ENCODE measurements at places on chromosomes 3 and 15. TPM values are rescaled to one million over a fixed set of nuclear protein-coding genes. Genes with fewer than 3 reads are reported as not detected.

DNA sequence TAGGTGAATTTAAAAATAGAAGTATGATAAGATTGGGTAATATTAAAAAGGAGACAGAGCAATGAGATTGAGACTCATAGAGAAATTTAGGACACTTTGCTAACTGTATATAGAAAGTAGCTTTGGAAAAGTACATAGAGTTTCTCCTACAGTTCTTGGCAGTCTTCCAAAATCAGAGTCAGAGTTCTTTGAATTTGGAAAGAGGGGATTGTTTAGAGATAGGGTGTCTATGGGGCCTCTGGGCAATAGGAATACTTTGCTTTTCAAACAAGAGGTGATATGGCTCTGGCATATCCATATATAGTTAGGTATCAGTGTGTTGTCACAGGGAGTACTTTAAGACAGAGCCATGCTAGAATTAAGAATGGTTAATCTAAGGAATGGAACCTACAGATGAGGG lies 477.1 kb upstream of the KCNMB2 start:
- H3K27ac ChIP-seq: no peak overlapping the region
- H3K27me3 ChIP-seq: no peaks in the 10 kb centered on the region
- no peak overlapping the region for H3K4me3 ChIP-seq

GRCh38 chr15:23686466-23687142 lies 501 bp downstream of the NDN start:
- no peaks in the 10 kb centered on the region for H3K4me1 ChIP-seq
- H3K27me3 ChIP-seq: no peaks in the 10 kb centered on the region
- peak overlapping the region; percentile 48 for H3K4me3 ChIP-seq
- DNase-seq: peak; percentile 53
- no peak overlapping the region for H3K27ac ChIP-seq
- H3K36me3 ChIP-seq: no peaks in the 10 kb centered on the region

DNA sequence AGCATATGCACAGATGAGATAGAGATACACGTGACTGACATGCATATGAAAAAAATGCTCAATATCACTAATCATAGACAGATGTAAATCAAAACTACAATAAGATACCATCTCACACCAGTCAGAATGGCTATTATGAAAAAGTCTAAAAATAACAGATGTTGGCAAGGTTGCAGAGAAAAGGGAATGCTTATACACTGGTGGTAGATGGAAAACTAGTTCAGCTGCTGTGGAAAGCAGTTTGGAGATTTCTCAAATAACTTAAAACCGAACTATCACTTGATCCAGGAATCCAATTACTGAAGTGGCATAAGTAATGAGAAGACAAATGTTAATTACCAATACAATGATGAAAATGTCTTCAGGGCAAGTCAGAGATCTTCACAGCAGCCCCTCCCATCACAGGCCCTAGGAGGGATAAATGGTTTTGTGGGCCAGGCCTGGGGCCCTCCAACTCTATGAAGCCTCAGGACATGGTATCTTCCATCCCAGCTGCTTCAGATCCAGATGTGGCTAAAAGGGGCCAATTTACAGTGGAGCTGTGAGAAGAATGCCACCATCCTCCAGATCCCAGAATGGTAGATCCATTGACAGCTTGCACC lies 71.4 kb upstream of the PLSCR4 start:
- no peaks in the 10 kb centered on the region for H3K36me3 ChIP-seq
- H3K4me3 ChIP-seq: no peak overlapping the region
- peaks cover 8% of the 10 kb centered on the region for H3K4me1 ChIP-seq
- DNase-seq: no peak
- no peaks in the 10 kb centered on the region for H3K27me3 ChIP-seq

- no peaks in the 10 kb centered on the region for H3K27me3 ChIP-seq
- H3K27ac ChIP-seq: peak overlapping the region; percentile 99
- H3K4me3 ChIP-seq: peak overlapping the region; percentile 52
- H3K36me3 ChIP-seq: no peaks in the 10 kb centered on the region
- peak; percentile 91 for DNase-seq
- H3K4me1 ChIP-seq: peaks cover 35% of the 10 kb centered on the region
Measured at GRCh38 chr15:88375234-88375927, 91.8 kb downstream of the MRPL46 start.

DNA sequence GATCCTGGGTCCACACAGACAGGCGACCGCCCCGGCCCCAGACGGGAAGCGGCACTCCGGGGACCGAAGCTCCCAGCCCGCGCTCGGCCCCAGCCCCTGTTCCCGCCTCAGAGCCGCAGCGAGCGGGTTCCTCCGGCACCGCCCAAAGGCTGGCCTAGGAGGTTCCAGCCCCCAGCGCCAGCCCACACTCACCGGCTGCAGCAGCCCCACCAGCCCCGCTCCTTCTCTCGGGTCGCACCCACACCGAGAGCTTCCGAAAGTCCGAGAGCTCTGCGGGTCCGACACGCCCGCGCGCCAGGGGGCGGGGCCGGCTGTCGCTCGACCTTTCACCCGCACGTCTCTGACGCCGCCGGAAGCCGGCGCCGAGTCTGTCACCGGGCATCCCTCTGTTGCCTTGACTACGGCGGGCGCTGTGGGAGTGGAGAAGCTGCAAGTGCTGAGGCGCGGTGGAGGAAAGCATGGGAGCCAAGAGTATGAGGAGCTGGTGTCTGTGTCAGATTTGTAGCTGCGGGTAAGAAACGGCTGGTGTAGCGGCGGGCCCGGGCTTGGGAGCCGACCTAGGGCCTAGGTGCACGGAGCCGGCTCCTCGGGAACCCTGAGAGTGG lies at the start of the genes EFL1 and SAXO2:
Gene EFL1, minus strand, starts transcription at position 313 of the 605 bp plus-strand sequence. CDS start 956 bp downstream, outside the sequence.
Gene SAXO2, plus strand, starts transcription at position 397 of the 605 bp plus-strand sequence. Its CDS starts 62 bp downstream, at position 459.
- H3K4me1 ChIP-seq: peaks cover 23% of the 10 kb centered on the region
- DNase-seq: peak; percentile 95

DNA sequence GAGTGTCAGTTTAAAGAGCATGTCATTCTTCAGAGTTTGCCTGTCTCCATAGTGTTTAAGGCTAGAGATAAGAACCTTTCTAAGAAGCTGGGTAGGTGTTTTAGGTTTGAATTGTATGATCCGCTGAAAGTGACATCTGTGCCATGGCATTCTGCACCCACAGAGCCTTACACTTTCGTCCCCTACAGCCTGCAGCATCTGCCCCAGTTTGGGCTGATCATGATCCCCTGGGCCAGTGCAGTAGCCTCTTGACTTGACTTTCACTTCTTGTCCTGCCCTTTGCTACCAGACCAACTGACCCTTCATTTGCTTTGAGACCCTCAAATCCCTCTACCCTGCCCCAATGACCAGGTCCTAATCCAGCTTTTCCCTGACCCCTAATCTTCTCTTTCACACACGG lies 81.6 kb downstream of the SOX14 start:
- no peak overlapping the region for H3K27ac ChIP-seq
- no peak for DNase-seq
- H3K27me3 ChIP-seq: no peaks in the 10 kb centered on the region
- H3K4me3 ChIP-seq: no peak overlapping the region
- H3K36me3 ChIP-seq: no peaks in the 10 kb centered on the region

GRCh38 chr3:46508850-46509591 lies 11.2 kb downstream of the RTP3 start:
- no peaks in the 10 kb centered on the region for H3K4me1 ChIP-seq
- no peaks in the 10 kb centered on the region for H3K36me3 ChIP-seq
- H3K27me3 ChIP-seq: no peaks in the 10 kb centered on the region
- no peak overlapping the region for H3K27ac ChIP-seq
- no peak overlapping the region for H3K4me3 ChIP-seq

GRCh38 chr3:194313560-194314387 lies 37.4 kb downstream of the CPN2 start:
- H3K4me3 ChIP-seq: no peak overlapping the region
- peaks cover 9% of the 10 kb centered on the region for H3K4me1 ChIP-seq
- peaks cover 73% of the 10 kb centered on the region for H3K27me3 ChIP-seq
- DNase-seq: peak; percentile 58
- no peak overlapping the region for H3K27ac ChIP-seq

DNA sequence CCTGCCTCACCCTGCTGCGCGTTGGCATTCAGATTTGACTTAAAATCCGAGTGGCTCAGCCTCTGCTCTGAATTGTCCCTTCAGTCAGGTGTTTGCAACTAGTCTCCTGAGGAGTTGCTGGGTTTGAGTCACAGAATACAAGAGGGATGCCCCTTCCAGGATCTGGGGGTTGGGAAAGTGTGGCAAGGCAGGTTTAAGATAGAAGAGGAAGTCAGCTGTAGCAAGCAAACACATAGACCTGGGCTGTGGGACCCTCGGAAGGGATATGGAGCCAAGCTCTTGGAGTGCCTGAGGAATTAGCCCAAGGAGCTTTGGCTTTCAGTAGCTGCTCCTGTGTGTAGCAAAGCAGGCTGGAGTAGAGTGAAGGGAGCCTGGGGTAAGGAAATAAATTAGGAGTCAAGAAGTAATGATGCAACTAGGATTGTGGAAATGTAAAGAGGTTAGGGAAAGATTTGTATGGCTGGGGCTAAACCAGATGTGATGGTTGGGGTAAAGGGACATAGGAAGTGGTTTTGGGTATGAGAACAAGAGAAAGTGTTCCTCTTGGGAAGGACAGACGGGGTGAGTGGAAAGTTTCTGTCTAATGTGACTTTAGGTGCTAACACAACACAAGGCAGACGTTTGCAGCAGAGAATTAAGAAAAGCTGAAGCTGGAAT lies 41.2 kb downstream of the RAB7A start:
- no peak overlapping the region for H3K27ac ChIP-seq
- H3K27me3 ChIP-seq: no peaks in the 10 kb centered on the region
- H3K4me1 ChIP-seq: no peaks in the 10 kb centered on the region
- H3K4me3 ChIP-seq: no peak overlapping the region
- H3K36me3 ChIP-seq: no peaks in the 10 kb centered on the region

- H3K27me3 ChIP-seq: peaks cover 6% of the 10 kb centered on the region
- no peak for DNase-seq
- no peak overlapping the region for H3K27ac ChIP-seq
- no peak overlapping the region for H3K4me3 ChIP-seq
Measured at GRCh38 chr3:139113231-139113992, 68.7 kb upstream of the PRR23C start.

Gene ACKR2
- total RNA-seq: not detected

GRCh38 chr15:69668039-69668705 lies 215.6 kb downstream of the RPLP1 start:
- no peak overlapping the region for H3K27ac ChIP-seq
- DNase-seq: no peak
- no peaks in the 10 kb centered on the region for H3K36me3 ChIP-seq
- peaks cover under 1% of the 10 kb centered on the region for H3K27me3 ChIP-seq
- H3K4me1 ChIP-seq: no peaks in the 10 kb centered on the region

- no peak for DNase-seq
- no peak overlapping the region for H3K4me3 ChIP-seq
- H3K36me3 ChIP-seq: peaks cover 40% of the 10 kb centered on the region
- H3K27ac ChIP-seq: no peak overlapping the region
- no peaks in the 10 kb centered on the region for H3K27me3 ChIP-seq
Measured at GRCh38 chr3:52754373-52754772, 16.4 kb downstream of the NEK4 start.

- H3K4me1 ChIP-seq: no peaks in the 10 kb centered on the region
- no peak for DNase-seq
- H3K27ac ChIP-seq: no peak overlapping the region
- no peaks in the 10 kb centered on the region for H3K27me3 ChIP-seq
- H3K36me3 ChIP-seq: no peaks in the 10 kb centered on the region
Measured at GRCh38 chr3:154584041-154584440, 154.1 kb upstream of the GPR149 start.

Gene FANCD2
- total RNA-seq: 3.2 TPM

Gene TLR9
- total RNA-seq: not detected

GRCh38 chr3:133295944-133296917 lies 103.6 kb upstream of the BFSP2 start:
- no peak overlapping the region for H3K4me3 ChIP-seq
- H3K4me1 ChIP-seq: peaks cover 27% of the 10 kb centered on the region
- H3K27ac ChIP-seq: peak overlapping the region; percentile 6
- DNase-seq: peak; percentile 36
- no peaks in the 10 kb centered on the region for H3K36me3 ChIP-seq
- H3K27me3 ChIP-seq: no peaks in the 10 kb centered on the region

Gene CLDN18
- not detected for total RNA-seq

- peaks cover 15% of the 10 kb centered on the region for H3K36me3 ChIP-seq
- H3K27ac ChIP-seq: no peak overlapping the region
Measured at GRCh38 chr3:179608931-179609720, 4.5 kb downstream of the NDUFB5 start.

- no peak overlapping the region for H3K4me3 ChIP-seq
- H3K27ac ChIP-seq: no peak overlapping the region
- no peak for DNase-seq
- H3K36me3 ChIP-seq: no peaks in the 10 kb centered on the region
- H3K27me3 ChIP-seq: peaks cover 8% of the 10 kb centered on the region
Measured at GRCh38 chr3:122111974-122112373, 56.8 kb downstream of the CD86 start.

GRCh38 chr15:90036343-90036742 lies 35.2 kb downstream of the ZNF710 start:
- no peak overlapping the region for H3K4me3 ChIP-seq
- H3K4me1 ChIP-seq: peaks cover 41% of the 10 kb centered on the region
- no peaks in the 10 kb centered on the region for H3K27me3 ChIP-seq
- DNase-seq: no peak
- H3K27ac ChIP-seq: no peak overlapping the region
- no peaks in the 10 kb centered on the region for H3K36me3 ChIP-seq

DNA sequence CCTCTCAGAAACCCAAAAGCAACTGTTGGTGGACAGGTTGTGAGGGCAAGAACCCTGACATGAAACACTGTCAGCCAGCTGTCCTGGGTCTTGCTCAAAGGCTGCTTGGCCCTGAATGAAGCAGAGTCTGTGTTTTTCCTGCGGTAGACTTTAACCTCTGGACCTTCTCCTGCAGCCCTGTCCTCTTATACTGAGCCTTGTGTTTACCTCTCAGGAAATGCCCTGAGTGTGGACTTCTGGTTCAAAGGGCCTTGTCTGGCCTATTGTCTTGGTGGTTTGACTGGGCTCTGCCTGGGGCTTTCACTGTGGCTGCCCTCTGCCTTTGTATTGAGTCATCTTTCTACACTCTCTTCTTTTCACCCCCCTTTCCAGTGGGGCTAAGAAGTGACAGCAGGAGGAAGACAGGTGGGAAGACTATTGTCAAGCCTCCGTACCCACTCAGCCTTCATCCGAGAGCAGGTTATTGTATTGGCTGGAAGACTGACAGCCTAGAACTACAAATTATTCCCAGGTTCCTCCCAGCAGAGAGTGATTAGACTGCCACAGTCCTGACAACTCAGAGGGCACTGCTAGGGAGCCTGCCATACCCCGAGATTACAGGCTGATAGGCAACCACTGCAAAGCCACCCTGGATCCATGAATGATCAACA lies 3.5 kb downstream of the SEC13 start:
- H3K27me3 ChIP-seq: no peaks in the 10 kb centered on the region
- no peak overlapping the region for H3K4me3 ChIP-seq
- no peak for DNase-seq
- H3K36me3 ChIP-seq: peaks cover 63% of the 10 kb centered on the region

Gene ABCF3
- 44.8 TPM for total RNA-seq
